Adrenal gland (tissue), 19 donors: ENCODE measurements at places on chromosomes 1 and 21. TPM values are rescaled to one million over a fixed set of nuclear protein-coding genes. Genes with fewer than 3 reads are reported as not detected.

OR2T35 gene
- not detected for total RNA-seq

GUCA2A gene
- total RNA-seq: not detected

RSPO1 gene
- 0.23 TPM for total RNA-seq

FLG gene
- total RNA-seq: not detected

STK40 gene
- 31.2 TPM for total RNA-seq

SV2A gene
- total RNA-seq: 12.5 TPM

PAQR7 gene
- total RNA-seq: 35.6 TPM

RBM15 gene
- total RNA-seq: 35.1 TPM

IBA57 gene
- total RNA-seq: 40.6 TPM

NBPF10 gene
- total RNA-seq: 0.69 TPM

LINGO4 gene
- not detected for total RNA-seq

EGLN1 gene
- total RNA-seq: 33.4 TPM

RRP1B gene
- 15.4 TPM for total RNA-seq

SGIP1 gene
- 0.79 TPM for total RNA-seq

C8A gene
- not detected for total RNA-seq

PKNOX1 gene
- total RNA-seq: 10.9 TPM

AKR7A3 gene
- total RNA-seq: 9.1 TPM

CNR2 gene
- not detected for total RNA-seq

AADACL3 gene
- total RNA-seq: not detected

CLDN19 gene
- total RNA-seq: not detected

OR2G6 gene
- not detected for total RNA-seq

HP1BP3 gene
- total RNA-seq: 178 TPM

FAM3B gene
- total RNA-seq: not detected

ATP6V1G3 gene
- not detected for total RNA-seq

GBP5 gene
- total RNA-seq: 0.50 TPM

TPTE gene
- total RNA-seq: not detected

CADM3 gene
- total RNA-seq: 1.6 TPM

FMO2 gene
- 149 TPM for total RNA-seq

SERPINC1 gene
- 0.19 TPM for total RNA-seq

CLDN17 gene
- total RNA-seq: not detected

ADCY10 gene
- not detected for total RNA-seq

FAM163A gene
- total RNA-seq: 7.0 TPM

FCN3 gene
- total RNA-seq: 17.8 TPM

PAFAH2 gene
- 16.5 TPM for total RNA-seq

ATAD3B gene
- total RNA-seq: 10.3 TPM

ENAH gene
- total RNA-seq: 36.7 TPM

CYP4A22 gene
- total RNA-seq: not detected

PIK3R3 gene
- 24.1 TPM for total RNA-seq

ASB17 gene
- not detected for total RNA-seq

OR2T29 gene
- total RNA-seq: not detected

INKA2 gene
- 2.6 TPM for total RNA-seq

LCE3D gene
- not detected for total RNA-seq

TEDDM1 gene
- not detected for total RNA-seq
